ENCODE measurements at places on chromosomes 3 and 15. TPM values are rescaled to one million over a fixed set of nuclear protein-coding genes. Genes with fewer than 3 reads are reported as not detected.

DNASE1L3 gene
- total RNA-seq: 5.1 TPM

PSTPIP1 gene
- 29.2 TPM for total RNA-seq

GP5 gene
- not detected for total RNA-seq

CASR gene
- not detected for total RNA-seq

ZIC1 gene
- total RNA-seq: not detected

HACD2 gene
- 22.8 TPM for total RNA-seq

ADAMTSL3 gene
- 35.6 TPM for total RNA-seq

MRAS gene
- 10.7 TPM for total RNA-seq

GRCh38 chr15:60787837-60788691, 309.1 kb upstream of the ICE2 start:
- no peak for DNase-seq

GRCh38 chr3:159950156-159950898, 38.3 kb upstream of the IL12A start:
- no peak for DNase-seq

- DNase-seq: no peak
Observed at GRCh38 chr15:66701422-66702034, 508 bp upstream of the SMAD6 start.

GRCh38 chr15:33243869-33244268, 49.4 kb upstream of the FMN1 start:
- DNase-seq: no peak

GRCh38 chr15:92271179-92271578, 122.5 kb upstream of the ST8SIA2 start:
- DNase-seq: no peak

- DNase-seq: no peak
Observed at GRCh38 chr3:25801786-25802185, 11.9 kb downstream of the OXSM start.

GRCh38 chr3:99933971-99934750, 116.5 kb downstream of the CMSS1 start:
- DNase-seq: no peak

DNA sequence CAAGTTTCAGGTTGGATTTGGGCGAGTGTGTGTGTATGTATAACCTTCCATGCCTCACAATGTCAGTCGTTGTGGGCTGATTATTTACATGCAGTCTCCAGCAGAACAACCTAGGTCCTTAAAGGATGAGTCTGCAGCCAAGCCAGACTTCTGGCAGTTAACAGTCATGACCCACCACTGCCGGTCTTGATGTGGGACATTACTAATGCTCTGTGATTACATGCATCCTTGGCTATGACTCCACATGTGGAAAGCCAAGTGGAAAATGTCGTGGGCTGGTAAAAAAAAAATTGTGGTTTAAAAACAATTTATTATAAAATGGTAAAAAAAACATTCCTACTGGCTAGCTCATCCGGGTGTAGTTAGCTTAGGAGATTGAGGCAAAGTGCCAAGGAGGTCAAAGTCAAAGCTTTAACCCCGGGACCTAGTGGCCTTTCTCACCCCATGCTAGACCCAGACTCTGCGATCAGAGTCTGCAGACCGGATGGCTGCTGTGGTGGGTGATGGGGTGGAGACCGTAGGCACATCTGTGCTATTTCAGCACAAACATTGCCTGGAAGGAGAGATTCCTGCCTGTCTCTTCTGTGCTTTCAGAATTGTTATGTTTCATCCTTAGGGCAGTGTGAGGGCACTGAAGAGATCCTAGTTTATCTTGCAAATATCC, 6.8 kb downstream of the RARRES1 start:
- DNase-seq: peak; percentile 49

- no peak for DNase-seq
Observed at GRCh38 chr3:69320871-69321271, 65.0 kb downstream of the FRMD4B start.

DNA sequence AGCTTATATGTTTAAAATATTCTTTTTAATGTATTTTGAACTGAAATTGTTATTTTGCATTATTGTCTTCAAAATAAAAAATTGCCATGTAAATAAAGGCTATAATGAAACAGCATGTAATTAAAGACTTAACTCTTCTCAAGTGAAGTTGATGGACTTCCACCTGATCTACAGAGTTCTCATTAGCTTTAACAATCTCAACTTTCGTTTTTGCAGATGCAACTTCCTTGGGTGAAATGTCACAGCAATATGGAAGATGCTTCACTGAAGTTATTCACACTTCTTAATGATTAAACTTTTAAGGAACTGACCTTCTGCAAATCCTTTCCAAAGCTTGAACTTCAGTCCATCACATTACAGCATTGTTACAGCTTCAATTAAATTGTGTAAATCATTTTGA, 63.6 kb downstream of the OSTN start:
- no peak for DNase-seq

GRCh38 chr3:101203411-101203810, 117.0 kb downstream of the IMPG2 start:
- no peak for DNase-seq

DNA sequence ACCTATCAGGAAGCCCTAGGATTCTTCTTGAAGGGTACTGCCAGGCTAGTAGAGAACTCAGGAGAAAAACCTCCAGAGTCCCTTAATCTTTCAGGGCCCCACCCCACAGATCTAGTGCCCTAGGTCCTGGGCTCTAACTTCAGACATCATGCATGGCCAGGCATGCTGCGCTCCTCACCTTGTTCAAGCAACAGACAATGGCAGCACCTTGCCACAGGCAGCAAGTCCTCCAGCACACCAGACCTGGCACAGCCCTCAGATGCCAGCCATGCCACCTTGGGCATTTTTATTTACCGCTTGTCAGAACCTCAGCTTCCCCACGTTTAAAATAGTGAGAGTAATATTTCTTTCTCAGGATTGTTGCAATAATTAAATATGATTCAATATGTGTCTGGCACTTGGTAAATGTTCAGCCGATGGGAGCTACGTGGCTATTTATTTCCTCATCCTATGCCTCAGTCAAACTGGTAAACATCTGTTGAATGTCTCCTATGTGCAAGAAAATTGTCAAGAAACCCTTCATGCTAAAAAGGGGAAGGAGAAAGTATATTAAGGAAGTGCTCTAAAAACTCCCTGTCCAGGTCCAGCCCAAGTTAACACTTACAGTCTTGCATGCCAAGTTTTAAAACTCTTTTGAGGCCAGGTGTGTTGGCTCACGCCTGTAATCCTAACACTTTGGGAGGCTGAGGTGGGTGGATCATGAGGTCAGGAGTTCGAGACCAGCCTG, 14.5 kb upstream of the CCR1 start:
- no peak for DNase-seq

- DNase-seq: no peak
Observed at GRCh38 chr15:35885870-35886269, 339.9 kb upstream of the DPH6 start.

- DNase-seq: no peak
Observed at GRCh38 chr3:69735893-69736292, 3.4 kb upstream of the MITF start.

GRCh38 chr3:54836871-54837270, 91.0 kb downstream of the LRTM1 start:
- DNase-seq: no peak

- no peak for DNase-seq
Observed at GRCh38 chr3:49659756-49660155, 14.4 kb upstream of the APEH start.

DNA sequence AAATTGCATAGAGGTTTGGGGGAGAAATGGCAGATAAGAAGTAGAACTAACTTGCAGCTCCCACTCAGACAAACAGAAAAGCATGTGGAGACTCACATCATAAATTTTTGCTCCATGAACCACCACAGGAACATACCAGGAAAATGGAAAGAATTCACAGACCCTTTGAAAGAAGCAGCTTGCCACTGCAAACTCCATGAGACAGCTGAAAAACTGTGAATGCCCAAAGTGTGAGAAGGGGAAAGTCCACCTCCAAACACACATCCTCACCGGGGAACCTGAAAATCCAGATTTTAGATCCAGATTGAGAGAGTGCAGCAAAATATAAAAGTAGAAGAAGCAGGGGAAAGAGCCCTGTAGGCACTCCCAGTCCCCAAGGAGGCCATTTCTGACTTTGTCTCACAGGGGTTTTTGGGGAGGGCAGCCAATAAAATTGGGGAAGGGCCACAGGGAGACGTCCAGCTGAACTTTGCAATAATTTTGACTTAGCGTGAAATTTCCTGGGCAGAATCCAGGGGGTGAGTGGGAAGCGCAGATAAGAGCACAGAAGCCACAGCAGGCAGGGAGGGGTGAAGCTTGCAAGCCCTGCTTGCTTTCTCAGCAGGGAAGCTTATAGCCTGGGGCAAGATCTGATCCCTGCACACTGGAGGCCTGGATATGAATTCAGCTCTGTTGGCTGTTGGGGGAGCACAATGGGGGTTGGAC, 183.4 kb upstream of the UBE2E2 start:
- no peak for DNase-seq

DNA sequence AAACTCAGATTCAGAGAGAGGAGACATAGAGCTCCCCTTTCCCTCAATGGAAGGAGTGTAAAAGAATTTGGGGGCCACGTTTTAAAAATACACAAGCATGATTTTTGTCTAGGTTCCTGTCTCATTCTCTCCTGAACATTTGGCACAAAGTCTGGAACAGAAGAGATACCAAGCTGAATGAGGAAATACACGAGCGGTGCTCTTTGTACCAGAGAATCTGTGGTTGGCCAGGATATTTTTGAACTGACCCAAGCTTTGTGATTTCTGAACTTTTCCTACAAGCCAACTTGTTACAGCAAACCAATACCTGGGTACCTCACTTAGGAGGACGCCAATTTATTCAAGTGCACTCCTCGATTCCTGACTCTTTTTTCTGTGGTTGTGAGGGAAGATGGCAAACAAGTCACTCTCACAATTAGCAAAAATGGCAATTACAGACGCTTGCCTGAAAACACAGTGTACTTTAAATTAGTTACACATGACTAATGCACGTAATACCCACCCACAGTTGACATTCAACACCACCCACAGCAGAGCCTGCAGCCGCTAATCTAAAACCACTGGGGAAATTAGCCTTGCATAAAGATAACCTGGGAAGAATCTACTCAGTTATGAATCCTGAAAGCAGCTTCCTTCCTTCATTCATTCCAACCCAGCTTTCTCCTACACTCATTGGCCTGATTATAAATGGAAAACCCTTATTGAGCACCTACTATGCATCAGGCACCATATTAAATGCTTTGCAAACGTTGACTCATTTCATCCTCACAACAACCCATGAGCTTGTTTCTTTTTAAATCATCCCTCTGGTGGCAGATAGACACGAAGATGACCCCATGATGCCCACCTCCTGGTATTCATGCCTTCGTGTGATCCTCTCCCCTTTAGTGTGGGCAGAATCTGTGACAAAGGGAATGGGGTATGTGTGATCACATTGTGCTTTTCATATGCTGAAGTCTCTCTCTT, 293.5 kb downstream of the KBTBD8 start:
- no peak for DNase-seq

DNA sequence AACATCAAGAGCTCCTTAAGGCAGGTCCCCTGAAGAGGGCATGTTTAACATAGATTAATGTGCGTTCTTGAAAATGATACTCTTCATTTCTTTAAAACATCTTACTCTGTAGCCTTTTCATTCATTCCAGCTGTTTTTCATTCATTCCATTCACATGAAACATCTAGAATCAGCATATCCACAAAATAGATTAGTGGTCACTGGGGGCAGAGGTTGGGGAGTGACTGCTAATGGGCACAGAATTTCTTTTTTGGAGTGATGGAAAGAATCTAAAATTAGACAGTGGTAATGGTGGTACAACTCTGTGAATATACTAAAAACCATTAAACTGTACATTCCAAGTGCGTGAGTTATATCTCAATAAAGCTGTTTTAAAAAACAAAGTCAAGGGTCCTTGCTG, 15.4 kb upstream of the CXCR6 start:
- DNase-seq: no peak

All from stomach (tissue), 19 donors.